NCI-H2081 treated with DMSO at 0.1 percent for 48 hours (cell line): ENCODE measurements at places on chromosomes 5 and 9.

- no peak for DNase-seq
Measured at GRCh38 chr9:94900222-94901018, 173.9 kb downstream of the AOPEP start.

DNA sequence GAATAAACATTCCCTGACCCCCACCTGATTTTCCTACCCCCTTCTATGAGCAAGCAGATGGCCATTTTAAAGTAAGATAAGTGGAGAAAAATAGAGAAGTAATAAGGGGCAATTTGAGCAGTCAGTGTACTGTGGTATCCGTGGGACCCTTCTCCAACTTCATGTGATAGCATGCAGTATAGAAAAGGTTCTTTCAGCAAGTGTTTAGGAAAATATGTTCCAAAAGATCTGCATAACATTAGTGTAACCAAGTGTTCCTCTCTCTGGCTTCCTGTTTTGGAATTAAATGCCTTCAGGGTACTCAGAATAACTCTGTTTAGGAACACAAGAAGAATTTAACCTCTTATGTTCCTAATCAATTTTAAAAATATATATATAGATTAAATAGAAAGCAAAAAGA lies 134.9 kb downstream of the ATG10 start:
- no peak for DNase-seq

DNA sequence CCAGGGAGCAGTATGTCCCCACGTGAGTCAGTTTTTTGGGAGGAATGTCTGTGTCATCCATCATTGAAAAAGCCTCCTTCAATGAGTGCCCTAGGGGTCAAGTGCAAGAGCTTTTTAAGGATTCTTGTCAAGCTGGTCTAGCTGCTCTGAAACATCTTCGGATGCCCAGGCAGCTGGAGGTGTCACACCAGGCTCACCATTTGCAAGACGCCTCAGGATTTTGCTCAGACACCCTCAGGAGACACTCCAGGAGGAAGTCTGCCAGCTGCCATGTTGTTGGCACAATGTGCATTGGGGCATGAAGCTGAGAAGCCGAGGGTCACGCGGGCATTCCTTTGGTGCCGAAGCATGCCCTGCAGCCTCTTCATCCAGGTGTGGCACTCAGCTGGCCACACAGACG lies 111.1 kb upstream of the S1PR3 start:
- no peak for DNase-seq

DNA sequence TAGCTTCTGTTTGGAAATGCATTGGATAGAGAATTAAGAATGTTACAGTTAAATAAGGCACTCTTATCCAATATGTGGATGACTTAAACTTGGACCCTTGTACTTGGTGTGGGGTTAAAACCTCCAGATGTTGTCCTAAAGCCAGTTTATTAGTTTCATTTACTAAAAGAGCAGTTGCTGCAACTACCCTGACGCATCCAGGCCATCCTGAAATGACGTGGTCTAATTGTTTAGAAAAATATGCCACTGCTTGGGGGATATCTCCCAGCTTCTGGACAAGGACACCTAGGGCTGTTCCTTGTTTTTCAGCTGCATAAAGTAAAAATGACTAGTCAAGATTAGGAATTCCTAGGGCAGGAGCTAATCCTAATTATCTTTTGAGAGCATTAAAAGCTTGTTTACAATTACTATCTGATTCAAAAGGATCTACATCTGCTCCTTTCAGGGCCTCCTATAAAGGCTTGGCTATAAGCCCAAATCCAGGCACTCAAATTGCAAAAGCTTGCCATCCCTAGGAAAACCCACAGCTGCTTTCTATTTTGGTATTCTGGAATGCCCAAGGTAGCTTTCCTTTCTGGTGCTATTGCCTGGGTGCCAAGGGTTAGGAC lies 45.7 kb upstream of the SLCO4C1 start:
- DNase-seq, result no peak

GRCh38 chr5:95304711-95305110 lies 19.8 kb upstream of the MCTP1 start:
- DNase-seq, result no peak

- no peak for DNase-seq
Measured at GRCh38 chr5:172630082-172630481, 11.0 kb upstream of the NEURL1B start.

DNA sequence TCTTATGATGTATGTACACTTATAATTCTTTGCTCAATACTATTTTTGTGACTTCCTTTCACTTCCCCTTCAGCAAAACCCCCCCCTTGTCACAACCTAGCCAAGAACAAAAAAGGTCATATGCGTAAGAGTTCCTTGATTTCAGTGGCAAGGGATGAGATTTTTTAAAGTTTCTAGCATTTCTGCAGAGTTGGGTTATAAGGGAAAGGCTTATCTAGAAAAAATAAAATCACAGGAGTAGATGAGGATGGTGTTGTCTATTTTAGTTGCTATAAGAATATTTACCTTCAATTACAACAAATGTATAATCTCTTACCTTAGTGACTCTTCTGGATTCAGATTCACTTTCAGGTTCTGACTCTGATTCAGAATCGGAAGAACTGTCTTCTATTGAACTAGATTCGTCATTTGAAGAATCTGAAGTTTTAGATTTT lies 184.6 kb downstream of the AP3B1 start:
- no peak for DNase-seq

GRCh38 chr5:94345257-94345656 lies 273.1 kb downstream of the KIAA0825 start:
- DNase-seq, result no peak

GRCh38 chr5:103919506-103919905 lies 356.9 kb upstream of the NUDT12 start:
- DNase-seq, result no peak

DNA sequence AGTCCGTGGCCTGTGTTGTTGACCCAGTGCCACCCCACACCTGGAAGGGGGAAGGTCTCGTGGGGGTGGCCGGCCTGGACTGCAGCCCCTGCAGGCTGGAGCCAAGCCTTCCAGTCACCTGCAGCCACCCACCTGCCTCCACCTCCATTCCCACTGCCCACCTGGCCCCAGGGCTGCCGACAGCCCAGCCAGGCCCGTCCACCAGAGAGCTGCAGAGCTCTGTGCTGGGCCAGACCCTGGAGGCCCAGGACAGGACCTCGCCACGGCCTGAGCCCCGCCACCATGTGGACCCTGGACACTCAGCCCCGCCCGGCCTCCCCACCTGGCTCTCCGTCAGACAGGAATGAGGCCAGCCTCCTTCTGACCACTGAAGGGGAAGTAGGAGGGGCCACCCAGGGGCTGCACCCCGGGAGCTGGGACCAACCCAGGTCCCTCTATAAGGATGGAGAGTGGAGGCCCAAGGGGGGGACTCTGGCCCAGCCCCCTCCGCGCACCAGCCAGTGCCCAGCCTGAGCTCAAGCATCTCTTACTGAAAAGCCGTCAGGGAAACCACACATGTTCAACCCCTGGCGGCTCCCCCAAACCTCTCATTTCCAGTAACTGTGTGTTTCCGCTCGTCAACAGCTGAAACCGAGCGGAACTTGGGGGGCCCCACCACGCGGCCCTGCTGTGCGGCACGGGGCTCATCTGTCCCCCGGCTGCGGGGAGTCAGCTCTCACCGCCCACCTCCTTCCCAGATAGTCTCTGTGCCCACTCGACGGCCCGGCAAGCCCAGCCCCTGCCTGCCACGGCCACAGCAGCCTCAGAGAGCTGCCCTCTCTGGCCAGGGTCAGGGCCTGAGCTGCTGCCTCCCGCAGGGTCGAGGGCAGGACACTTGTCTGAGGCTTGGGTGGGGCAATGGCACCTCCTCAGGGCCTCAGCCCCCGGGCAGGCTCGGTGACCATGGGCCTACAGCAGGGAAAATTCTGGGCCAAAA lies 12.8 kb downstream of the NOTCH1 start:
- DNase-seq, result no peak

- DNase-seq, result no peak
Measured at GRCh38 chr5:142478113-142478512, 153.3 kb upstream of the SPRY4 start.

DNA sequence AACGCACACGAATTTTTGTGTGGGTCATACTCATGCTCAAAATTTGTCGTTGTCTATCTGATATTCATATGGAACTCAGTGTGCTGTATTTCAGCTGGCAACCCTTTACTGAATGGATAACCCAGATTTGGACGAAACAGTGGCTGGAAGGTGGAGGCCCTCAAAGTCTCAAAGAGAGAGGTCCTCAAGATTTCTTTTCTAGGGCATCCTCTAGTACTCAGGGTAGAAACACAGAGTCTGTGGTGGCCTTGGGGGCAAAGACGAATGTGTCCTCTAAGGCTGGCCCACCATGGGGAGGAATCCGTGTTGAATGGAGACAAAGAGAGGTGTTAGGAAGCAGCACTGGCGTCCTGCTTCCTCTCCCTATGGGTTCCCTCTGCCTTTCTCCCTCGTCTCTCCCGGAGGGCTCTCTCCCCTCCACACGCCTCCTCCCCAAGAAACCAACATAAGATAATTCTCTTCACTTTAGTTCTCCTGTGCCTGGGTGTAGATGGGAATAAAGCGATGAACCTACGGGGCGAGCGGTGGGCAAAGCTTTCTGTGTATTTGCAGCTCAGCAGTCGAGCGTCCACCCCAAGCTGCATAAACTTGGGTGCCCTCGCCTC lies 333.7 kb downstream of the CWC27 start:
- DNase-seq, result no peak

- DNase-seq, result no peak
Measured at GRCh38 chr5:1479581-1480188, 34.4 kb upstream of the SLC6A3 start.

- no peak for DNase-seq
Measured at GRCh38 chr9:137878146-137878941, 762 bp downstream of the CACNA1B start.

GRCh38 chr5:169013846-169014245 lies 287.1 kb downstream of the SLIT3 start:
- DNase-seq, result no peak

GRCh38 chr5:15737871-15738664 lies 238.1 kb downstream of the FBXL7 start:
- DNase-seq, result no peak

DNA sequence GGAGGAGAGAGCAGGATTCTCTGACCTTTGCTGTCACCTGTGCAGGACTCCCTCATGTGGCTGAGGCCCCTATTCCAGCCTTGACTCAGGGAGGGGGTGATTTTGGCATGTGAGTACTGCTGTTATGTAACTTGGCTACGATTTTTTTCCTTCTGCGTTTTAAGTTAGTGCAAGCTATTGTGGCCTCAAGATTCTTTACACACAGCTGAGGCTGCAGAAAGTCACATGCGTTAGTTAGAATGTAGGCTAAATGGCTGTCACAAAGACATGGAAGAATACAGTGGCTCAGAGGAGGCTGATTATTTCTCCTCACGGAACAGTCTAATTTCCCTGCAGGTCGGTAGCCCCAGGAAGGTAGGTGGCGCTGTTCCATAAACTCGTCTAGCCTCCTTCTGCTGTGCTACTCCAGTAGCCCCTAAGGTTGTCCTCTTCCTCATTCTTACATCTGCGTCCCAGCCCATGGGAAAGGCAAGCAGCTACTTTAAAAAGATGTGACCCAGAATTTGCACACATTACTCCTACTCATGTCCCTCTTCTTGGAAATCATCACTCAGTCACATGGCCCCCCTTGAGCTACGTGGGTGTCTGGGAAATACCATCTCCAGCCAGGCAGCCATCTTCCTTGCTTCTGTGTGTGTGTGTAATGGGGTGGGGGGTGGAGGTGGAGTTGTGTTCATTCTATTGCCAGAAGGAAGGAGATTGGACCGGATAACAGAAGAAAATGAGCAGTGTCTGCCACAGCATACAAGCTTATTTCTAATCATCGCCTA lies 486.6 kb downstream of the CCDC171 start:
- no peak for DNase-seq

- DNase-seq, result no peak
Measured at GRCh38 chr9:108395421-108395820, 460.4 kb downstream of the ACTL7B start.

DNA sequence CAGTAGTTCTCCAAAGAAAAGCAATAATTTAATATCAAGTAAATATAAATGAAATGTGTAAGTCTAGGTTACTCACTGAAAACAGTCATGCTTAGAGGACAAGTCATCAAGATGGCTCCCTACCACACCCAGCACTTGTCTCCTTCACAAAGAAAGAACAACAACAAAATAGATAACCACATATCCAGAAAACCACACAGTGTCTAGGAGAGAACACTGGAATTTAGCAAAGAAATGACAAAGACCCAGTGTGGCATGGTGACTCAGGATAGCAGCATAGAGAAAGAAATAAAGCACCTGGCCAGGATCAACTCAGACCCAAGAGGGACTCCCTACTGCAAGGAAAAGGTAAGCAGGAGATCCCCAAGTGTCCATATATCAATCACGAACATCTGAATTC lies 356.2 kb downstream of the TMEM161B start:
- no peak for DNase-seq

DNA sequence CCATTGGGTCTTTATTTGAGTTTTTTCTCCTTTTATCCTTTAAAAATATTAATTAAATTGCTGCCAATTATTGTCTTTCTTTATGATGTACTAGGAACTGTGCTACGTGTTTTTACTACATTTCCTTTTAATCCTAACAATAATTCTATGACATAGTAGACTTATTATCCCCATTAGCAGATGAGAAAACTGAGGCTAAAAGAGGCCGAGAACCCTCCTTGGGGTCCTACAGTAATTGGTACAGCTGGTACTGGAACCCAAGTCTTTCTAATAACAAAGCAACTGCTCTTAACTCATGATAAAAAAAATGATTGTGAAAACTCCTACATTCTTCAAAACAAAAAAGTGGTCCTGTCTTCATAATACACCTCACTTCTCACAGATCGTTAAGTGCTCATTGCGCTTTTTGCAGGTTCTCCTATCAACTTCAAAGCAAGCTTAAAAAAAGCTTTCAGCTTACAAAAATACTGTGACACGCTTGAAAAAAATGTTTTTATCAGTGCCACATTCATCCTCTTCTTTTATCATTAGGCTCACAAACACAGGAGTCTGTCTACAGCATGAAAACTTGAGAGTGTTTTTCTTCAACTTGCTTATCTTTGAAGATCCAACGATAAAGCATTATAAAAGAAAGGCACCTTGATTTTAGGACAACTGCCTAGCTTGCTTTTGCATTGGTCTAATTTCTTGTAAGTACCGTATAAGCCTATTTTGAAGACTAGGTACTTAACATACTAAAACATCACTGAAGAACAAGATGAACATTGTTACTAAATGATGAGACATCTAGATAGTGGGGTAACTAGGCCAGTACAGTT lies 32.4 kb downstream of the FYB1 start:
- DNase-seq, result no peak

GRCh38 chr5:128965011-128965637 lies at the start of gene SLC27A6:
TSS of gene SLC27A6 (plus strand) at chr5:128965488. CDS start at chr5:128966138, 650 bp downstream.
- no peak for DNase-seq

GRCh38 chr5:150674341-150674821 lies 13.3 kb downstream of the MYOZ3 start:
- DNase-seq, result no peak

DNA sequence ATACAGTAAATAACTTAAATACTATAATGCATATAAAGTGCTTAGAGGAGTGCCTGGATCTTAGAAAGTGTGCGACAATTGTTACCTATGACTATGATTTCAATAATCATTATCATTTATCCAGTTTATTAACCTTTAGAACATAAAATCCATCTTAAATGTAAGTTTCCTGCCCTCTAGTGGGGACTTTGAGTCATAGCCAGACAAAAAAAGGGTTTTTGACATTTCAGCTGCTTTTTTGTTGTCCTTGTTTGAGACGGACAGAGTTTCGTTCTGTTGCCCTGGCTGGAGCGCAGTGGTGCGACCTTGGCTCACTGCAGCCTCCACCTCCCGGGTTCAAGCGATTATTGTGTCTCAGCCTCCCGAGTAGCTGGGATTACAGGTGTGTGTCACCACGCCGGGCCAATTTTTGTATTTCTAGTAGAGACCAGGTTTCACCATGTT lies 9.7 kb upstream of the C9orf152 start:
- DNase-seq, result no peak

- no peak for DNase-seq
Measured at GRCh38 chr9:2610985-2611384, 10.6 kb upstream of the VLDLR start.
